Left lung (tissue), 14 donors: ENCODE measurements at places on chromosomes 3 and 15.

- DNase-seq: no peak
Measured at GRCh38 chr15:81087066-81087465, 47.0 kb upstream of the CFAP161 start.

- DNase-seq: no peak
Measured at GRCh38 chr3:5479229-5479799, 291.8 kb downstream of the EDEM1 start.

DNA sequence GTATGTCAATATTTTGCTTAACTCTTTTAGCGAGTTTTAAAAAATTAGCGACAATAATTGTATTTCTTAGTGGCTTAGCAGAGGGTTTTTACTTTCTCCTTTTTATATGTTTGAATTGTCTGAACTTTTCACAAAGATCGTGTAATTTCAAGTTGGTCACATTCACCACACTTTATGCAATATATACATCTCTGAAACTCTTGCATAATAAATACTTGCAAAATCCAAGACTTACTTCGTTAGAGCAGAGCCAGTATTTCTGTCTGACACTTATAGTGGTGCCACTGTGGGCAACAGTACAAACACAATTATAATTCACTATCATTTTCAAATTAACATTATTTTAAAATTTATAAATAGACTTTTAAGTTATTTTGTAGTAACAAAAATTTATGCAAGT is 62.0 kb downstream of the SUCNR1 start:
- no peak for DNase-seq

GRCh38 chr3:52121813-52122212 is 32.4 kb downstream of the POC1A start:
- DNase-seq: no peak

DNA sequence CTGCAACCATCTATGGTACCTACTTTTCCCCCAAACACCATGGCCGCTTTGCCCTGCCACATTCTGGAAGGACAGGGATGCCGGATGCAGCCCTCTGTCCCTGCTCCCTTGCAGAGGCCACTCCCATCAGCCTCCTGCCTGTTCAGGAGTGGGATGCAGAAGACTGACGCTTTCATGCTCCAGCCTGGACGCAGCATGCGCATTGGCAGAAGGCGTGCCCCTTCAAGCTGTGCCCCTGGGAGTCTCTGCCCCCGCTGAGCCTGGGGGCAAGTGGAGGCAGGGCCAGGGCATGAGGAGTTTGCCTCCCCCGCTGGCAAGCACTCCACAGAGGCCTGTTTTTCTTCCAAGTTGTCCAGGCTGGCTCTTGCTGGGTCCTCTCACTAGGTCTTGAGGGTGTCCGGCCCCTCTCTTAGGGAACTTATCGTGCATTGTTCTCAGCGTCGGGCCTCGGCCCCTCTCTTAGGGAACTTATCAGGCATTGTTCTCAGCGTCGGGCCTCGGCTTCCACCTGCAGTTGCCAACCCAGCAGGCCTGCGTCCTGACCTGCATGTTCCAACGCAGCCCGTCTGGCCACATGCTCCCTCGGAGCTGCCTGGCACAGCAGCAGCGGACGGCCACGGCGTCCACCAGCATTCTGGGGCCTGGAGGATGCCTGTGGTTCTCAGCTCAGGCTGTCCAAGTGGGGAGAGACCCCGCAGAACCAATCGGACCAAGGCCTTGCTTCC is 14.6 kb upstream of the SNRPA1 start:
- DNase-seq: no peak

GRCh38 chr3:89353465-89353864 is 246.0 kb downstream of the EPHA3 start:
- no peak for DNase-seq

- no peak for DNase-seq
Measured at GRCh38 chr3:44252332-44252959, 10.8 kb downstream of the TOPAZ1 start.

GRCh38 chr3:24006-24405 is 172.6 kb upstream of the CHL1 start:
- no peak for DNase-seq

DNA sequence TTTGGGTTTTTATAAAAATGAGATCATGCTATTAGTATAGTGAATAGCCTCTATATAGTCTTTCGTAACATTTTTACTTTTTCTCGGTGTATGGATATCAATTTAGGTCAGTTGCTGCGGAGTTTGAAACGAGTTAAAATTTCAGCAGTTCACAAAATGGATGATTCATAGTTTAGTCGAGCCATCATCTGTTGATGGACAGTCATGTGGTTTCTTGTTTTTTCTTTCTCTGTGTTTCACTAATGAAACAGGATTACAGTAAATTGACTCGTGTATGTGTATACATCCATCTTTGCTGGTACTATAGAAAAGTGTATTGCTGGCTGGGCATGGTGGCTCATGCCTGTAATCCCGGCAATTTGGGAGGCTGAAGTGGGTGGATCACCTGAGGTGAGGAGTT is 106.8 kb downstream of the IGF1R start:
- no peak for DNase-seq

GRCh38 chr15:60580650-60581376 is 101.9 kb upstream of the ICE2 start:
- DNase-seq: no peak

DNA sequence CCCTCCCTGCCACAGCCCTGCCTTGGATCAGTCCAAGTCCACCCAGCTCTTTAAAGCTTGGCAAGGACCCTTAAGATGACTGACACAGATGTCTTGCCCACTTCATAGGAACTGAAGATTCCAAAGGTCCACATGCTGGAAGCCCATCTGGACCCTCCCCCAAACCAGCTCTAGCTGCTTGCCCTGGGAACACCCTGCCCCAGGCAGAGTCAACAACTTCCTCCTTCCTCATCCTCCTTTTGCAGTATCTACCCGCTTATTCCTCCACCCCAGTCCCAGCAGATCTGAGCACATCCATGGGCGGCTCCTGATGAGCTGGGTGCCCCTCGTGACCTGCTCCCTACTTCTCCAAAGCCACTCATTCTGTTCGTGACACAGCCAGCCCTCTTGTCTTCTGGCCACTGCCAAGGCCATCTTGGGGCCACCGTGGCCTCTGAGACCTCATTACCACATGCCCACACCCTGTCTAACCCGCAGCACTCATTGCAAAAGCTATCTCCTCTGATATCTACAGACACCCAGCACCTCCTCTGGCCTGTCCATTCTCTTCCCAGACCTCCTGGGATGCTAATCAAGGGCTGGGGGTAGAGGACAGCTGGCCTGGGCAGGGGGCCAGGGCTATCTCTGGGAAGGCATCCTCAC is 2.0 kb upstream of the PFKFB4 start:
- DNase-seq: peak; percentile 87

DNA sequence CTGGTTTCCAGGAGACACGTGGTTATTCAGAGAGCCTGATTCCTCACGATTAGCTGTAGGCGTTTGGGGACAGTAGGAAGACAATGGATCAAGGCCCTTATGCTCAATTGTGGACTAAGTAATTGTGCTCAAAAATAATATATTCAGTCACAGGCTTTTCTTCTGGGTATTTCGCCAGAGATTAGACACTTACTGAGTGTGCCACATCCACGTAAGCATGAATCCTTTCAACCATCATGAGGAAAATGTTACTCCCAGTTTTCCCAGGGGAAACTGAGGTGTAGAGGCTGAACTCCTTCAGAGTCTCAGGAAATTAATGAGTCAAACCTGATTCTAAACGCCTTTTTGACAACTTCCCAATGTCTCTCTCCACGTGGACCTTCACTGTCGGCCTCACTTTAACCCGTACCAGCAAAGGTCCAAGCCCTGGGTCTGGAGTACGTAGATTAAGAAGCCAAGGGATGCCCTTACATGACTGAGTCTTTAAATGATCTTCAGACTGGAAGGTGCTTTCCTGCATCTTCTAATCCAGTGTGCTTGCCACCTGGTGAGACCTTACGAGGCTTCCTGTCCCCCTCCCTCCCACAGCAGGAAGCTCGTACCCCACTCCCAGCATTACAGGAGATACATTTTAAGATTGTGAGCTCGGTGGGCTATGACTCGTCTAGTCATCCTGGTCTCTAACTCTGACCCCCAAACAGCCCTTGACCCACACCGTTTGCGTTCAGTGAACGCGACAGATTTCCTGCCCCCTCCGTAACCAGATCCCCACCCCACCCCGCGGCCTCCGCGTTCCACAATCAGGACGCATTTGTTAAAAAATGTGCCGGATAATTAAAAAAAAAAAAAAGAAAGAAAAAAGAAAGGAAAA is 1.7 kb downstream of the PKM start:
- DNase-seq: no peak

DNA sequence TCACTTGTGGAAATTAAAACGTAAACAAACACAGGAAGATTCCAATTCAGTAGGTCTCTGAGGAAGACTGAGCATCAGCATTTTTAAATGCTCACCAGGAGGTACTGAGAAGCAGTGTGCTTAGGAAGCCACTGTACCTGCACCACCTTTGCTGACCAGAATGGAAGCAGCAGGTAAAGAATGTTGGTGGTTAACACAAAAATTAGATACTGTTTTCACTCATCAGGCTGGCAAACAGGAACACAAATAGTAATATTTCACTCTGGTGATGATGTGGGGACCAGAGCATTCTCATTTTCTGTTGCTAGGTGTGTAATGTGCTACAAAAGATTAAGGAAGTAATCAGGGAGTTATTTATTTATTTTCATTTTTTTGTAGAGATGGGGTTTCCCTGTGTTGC is 29.9 kb upstream of the GHSR start:
- DNase-seq: no peak

DNA sequence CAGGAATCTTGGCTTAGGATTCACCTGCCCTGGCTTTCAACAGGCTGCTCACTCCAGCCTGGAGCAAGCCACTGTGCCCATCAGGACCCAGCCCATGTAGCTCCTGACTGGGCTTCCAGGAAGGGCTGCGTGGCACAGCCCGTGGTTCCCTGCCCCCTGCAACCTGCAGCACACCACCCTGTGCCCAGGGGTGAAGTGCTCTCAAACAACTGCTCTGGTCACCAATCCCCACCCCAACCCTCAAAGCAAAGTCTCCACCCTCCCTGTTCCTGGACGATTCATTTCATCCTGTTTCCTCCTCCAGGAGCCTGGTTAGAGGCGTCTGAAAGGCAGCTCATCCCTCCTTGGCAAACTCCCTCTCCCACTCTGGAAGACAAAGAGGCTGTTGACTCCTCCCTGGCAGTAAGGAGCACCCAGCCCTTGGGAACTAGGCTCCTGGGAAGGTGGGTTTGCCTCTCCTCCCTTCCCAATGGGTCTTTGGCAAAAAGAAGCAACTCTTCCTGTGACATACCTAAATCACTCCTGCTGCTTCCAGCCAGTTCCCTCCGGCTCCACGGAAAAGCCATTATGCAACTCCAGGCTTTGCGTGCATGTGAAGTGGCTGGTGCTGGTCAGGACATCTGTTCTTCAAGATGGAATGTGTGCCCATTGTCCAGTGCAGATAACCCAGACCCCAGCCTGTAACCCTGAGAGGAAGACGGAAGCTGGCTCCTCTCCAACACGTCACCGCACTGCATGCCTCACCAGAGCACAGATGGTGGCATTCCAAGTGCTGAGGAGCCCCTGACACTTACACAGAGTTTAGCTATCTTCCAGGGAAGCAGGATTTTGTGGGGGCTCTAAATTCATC is 29.1 kb upstream of the VIPR1 start:
- DNase-seq: no peak

- DNase-seq: no peak
Measured at GRCh38 chr3:22236490-22237270, 485.7 kb upstream of the ZNF385D start.

- no peak for DNase-seq
Measured at GRCh38 chr3:149605902-149606301, 51.9 kb downstream of the WWTR1 start.

GRCh38 chr3:182104881-182105280 is 393.2 kb downstream of the SOX2 start:
- DNase-seq: no peak

DNA sequence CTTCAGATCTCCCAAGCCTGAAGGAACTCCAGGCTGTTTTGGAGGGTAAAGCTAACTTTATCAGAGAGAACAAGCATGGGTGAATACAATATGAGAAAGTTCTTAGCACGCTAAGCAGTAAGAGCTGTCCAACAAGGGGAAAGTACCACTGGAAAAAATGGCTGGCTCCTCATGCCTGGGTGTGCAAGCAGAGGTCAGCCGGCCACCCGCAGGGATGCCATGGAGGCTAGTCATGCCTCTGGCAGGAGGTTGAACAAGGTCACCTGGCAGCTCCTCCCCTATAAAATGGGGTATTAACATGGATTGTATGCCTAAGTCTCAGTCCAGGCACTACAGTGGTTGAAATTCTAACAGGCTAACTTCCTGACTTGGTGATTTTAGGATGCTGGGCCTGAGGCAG is 75.4 kb upstream of the SLC6A1 start:
- no peak for DNase-seq

GRCh38 chr3:1798711-1799405 is 299.8 kb upstream of the CNTN4 start:
- DNase-seq: no peak

- DNase-seq: no peak
Measured at GRCh38 chr3:179016979-179017670, 54.5 kb downstream of the ZMAT3 start.

DNA sequence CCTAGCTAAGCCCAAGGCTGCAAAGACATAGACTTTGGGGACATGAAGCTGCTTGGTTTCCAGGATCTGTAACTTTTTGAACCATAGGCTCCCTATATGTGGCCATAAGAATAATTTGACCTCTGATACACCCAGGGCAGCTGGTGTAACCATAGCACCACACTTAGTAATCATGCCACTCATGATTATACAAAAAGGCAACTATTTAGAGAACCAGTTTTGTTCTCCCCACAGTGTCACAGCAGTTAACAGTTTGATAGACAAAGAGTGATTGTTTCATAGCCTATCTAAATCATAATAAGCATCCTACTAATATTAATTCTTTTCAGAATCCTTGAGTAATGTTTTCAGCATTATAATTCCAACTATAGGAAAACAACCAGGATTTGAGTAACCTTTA is 334.9 kb downstream of the NEK10 start:
- DNase-seq: no peak

DNA sequence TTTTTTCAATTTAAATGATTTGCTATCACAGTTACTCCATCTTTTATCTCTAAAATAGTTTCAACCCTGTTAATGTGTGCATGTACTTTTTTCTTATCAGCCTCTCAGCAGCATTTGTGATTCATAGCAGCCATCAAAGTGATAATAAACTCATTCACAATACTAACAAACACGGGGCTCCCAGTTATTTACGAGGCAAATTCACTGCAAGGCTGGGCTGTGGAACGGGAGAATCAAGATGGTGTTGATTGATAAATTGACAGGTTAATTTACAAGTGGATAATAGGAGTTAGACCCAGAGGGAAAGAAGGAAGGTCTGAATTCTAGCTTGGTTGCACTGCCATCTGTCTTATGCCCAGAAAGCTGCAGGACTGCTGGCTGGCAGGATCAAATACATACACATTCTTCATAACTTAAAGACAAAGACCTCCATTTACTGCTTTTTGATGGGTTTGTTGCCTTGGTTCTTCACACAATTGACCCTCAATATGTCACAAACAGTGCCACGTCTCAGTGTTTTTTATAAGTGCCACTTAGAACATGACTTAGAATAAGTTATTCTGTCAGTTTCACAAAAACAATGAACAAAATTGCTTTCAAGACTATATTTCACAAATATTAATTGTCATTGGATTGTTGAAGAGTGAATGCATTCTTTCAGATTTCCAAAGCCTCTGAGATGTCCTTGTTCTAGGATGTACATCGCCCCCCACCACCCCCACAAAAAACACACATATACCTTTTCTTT is 562.8 kb downstream of the NR2F2 start:
- no peak for DNase-seq

- DNase-seq: no peak
Measured at GRCh38 chr3:24034464-24034863, 89.4 kb downstream of the NR1D2 start.

GRCh38 chr3:69929019-69929418 is 70.5 kb upstream of the SAMMSON start:
- DNase-seq: no peak

GRCh38 chr3:62249855-62250543 is 123.4 kb downstream of the FEZF2 start:
- no peak for DNase-seq
